ENCODE measurements at places on chromosomes 2 and 18. TPM values are rescaled to one million over a fixed set of nuclear protein-coding genes. Genes with fewer than 3 reads are reported as not detected.

GRCh38 chr2:57368190-57368589, 678.4 kb upstream of the VRK2 start:
- DNase-seq: no peak

DNA sequence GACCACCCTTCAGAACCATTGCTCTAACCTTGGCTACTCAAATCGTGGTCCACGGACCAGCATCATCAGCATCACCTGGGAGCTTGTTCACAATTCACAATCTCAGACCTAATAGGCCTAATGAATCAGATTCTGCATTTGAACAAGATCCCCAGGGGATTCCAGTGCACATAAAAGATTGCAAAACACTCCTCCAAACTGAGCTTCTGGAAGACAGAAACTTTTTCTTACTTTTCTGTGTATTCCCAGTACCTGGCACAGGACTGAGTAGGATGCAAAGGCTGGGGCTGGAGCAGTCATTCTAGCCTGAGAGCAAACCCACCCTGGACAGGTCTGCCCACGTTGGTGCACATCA, 115.1 kb upstream of the COPS8 start:
- DNase-seq: no peak

DNA sequence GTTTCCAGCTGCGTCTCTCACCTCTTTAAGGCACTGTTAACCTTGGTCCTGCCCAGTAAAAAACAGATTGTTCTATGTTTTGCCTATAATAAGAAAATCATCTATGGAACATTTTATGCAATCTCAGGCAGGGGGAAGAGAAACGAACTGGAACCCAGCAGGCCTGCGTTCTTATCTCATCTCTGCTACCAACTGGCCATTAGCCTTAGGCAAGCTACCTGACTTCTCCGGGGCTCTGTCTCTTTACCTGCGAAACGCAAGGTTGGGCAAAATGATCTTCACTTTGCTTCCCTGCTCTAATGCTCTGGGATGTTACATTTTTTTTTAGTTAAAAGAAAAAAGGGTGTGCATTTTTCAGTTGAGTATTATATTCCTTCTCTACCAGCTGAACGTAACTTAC, 70.5 kb upstream of the WIPF1 start:
- no peak for DNase-seq

- DNase-seq: no peak
Measured at GRCh38 chr2:148552675-148553331, 91.7 kb upstream of the EPC2 start.

The METTL4 gene
- 7.3 TPM for total RNA-seq

GRCh38 chr18:3156325-3156640, 63.5 kb downstream of the MYOM1 start:
- DNase-seq: no peak

The ZNF892 gene
- 2.5 TPM for total RNA-seq

GRCh38 chr2:48914477-48915089, 159.1 kb upstream of the LHCGR start:
- DNase-seq: no peak

The DYNAP gene
- total RNA-seq: not detected

GRCh38 chr2:20595439-20596192, 55.3 kb downstream of the HS1BP3 start:
- DNase-seq: peak; percentile 66

The TEX44 gene
- total RNA-seq: not detected

GRCh38 chr2:6148882-6149281, 456.7 kb downstream of the SOX11 start:
- DNase-seq: no peak

The PKDCC gene
- total RNA-seq: 114 TPM

DNA sequence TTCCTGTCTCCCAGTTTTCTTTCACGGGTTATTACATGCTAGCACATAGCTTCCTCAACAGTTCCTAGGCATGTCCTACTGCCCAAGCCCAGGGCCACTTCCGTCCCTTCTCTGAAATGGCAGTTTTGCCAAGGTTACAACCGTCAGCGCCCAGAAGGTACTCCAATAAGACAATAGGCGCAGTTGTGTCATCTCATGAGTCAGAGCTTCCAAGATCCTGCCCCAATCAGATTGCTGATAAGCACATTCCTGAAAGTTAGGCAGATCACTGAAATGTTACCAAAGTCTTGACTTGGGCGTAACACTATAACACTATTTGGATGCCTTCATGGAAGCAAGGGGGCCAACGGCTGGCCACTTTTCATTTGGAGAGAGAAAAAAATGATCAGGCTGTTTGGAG, 34.2 kb downstream of the GKN2 start:
- DNase-seq: no peak

DNA sequence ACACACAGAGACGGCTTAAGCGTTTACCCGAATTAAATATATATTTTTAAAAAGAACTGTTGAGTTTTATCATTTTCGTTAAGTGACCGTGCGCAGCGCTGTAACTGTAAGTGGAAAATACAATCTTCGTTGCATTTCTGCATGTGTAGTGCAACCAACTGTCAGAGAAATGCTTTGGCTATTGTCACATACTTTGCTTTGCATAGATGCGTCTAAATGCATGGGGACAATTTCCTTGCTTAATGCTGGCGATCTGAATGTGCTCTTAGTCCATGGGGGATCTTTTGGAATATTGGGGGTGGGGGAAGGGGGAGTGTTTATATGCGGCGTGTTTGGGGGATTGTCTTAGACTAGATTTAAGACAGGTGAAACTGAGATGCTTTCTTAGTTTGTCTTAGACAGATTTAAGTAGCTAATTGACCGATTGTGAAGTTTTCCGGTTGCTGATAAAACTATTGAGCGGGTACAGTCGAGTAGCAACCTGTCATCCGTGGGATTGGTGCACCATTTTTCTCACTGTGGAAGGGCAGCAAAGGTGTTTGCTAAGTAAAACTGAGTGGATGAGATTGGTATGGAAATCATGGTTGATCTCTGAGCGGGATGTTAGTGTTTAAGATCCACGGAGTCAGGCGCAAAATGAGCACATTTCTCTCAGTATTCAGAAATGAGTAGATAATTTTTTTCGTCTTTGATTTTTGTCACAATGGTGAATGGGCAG, 476 bp downstream of the VSNL1 start:
- DNase-seq: no peak

The KRTCAP3 gene
- total RNA-seq: 0.60 TPM

Measured in Right ventricle myocardium inferior (tissue), 1 donor.